ENCODE measurements at places on chromosomes 6 and 20.

DNA sequence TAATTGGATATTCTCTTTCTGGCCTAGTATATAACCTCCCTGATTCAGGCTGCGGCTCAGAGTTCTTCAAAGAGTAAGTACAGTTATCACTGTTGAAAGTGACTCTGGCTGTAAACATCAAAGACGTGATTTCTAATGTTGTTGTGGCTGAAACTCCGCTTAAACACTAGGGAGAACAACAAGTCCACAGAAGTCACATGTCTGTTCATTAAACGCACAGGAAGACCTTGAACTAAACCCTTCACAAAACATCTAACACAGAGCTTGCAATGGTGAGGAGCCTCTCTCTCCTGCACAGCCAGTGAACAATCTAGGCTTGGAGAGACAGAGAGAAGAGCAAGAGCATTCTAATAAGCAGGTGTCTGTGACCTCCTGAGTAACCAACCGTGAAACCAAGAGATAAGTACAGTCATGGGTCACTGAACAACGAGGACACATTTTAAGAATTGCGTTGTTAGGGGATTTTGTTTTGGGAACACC is 249.3 kb downstream of the PRKN start:
- no peak for DNase-seq

- DNase-seq = no peak
Measured at GRCh38 chr20:38067717-38068365, 34.3 kb downstream of the RPRD1B start.

DNA sequence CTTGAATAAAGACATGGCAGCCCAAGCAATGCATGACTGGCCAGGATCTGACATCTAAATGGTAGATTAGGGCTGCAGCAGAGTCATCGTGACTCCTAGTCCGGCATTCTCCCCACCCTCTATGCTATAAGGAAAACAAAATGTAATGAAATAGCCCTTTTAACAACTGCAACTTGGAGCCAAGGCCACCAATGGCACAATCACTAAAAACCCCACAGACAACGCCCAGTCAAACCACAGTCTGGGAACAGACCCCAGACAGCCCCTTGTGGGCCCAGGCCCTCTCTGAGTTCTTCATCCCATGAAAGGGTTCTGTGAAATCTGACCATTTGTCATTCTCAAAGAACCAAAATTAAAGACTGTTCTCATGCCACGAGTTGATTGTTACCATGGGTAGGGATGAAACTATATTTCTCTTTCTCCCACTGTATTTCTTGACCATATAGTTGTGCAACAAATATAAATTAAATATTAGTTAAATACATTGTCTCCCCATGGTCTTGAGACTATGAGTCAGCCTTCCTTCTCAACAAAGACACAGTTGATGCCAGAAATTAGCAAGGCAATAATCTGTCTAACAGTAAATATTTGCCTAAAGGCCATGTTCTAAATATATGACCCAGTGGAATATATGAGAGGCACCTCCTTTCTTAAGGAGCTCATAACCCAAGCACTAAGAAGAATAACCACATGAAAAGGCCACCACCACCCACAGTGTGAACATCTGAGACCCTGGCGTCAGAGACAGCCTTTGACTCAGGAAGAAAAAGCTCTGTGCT is 85.6 kb upstream of the SSTR4 start:
- DNase-seq = no peak

- no peak for DNase-seq
Measured at GRCh38 chr6:74075323-74075722, 379.3 kb downstream of the CD109 start.

GRCh38 chr6:120303527-120303926 is 954.0 kb upstream of the MAN1A1 start:
- no peak for DNase-seq

- DNase-seq = no peak
Measured at GRCh38 chr6:23688650-23689049, 437.4 kb upstream of the NRSN1 start.

- DNase-seq = no peak
Measured at GRCh38 chr6:24667378-24667803, 514 bp downstream of the ACOT13 start.

GRCh38 chr6:130259140-130259539 is 36.4 kb upstream of the SAMD3 start:
- DNase-seq = no peak

DNA sequence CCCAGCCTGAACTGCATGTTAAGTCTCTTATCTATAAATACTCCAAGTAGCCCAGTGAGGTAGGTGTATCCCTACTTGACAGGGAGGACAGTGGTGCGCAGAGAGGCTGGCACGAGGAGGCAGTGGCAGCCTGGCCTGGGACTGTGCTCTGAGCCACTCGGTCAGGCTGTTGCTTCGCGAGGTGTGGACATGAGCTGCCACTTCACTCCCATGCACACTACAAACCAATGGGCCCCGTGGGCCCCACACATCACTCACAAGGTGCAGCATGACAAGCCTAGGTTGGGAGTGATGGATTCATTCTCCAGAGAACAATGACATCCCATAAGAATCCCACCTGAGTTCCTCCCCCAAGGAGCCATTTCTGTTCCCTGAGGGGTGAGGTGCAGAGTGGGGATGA is 54.9 kb downstream of the TMEM242 start:
- DNase-seq = no peak

- DNase-seq = no peak
Measured at GRCh38 chr6:158061709-158062461, 80.2 kb downstream of the SYNJ2 start.

- DNase-seq = no peak
Measured at GRCh38 chr6:128078276-128078675, 177.4 kb upstream of the THEMIS start.

DNA sequence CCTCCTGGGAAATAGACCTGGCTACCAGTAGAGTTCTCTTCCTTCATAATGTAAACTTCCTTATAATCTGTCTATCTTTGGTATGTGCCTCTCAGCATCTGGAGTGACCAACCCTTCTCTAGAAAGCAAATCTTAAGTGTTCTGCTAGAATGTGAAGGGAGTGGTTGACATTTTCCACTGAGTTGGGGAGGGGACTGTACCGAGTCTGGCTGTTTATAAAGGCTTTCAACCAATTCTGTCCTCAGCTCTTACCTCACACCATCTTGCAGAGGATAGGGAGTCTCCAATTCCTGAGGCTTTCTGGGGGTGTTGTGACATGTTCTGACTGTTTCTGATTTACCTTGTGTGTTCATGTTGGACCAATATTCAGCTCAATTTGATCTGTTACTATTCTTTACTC is 39.6 kb downstream of the FAM217A start:
- no peak for DNase-seq

DNA sequence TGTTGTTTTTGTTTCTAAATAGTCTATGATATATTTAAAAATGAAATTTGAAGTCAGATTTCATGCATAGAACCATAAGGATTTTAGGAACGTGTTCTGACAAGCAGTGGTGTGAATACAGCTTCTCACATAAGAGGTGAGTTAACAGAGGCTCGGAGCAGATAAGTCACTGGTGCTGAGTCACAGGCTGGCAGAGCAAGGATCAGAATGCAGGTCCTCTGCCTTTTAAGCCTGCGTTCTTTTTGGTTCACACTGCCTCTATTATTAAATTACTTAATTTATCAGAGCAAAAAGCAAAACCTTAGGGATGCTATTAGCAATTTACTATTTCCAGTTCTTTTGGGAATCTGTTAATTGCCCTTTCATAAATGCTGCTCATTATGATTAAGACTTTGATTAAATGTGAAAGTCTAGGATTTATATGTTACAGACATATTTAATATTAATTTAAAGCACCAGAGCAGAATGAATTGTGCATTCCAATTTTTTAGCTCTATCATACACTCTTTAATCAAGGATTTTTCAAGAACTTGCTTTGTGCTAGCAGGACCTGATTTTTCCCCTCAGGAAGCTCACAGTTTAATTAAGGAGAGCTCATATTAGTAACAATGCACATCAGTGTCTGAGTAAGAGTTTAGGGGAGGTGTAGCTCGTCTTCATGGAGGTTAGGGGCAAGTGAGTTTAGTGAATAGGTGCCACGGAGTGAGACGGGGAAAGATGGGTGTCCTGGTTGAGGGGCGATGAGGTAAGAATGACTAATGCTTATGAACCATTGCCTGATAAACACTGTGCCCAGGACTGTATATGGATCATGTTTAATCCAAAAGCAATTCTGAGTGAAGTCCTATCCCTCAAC is 212.7 kb upstream of the AGPAT4 start:
- DNase-seq = no peak

GRCh38 chr20:54995553-54995952 is 520.2 kb downstream of the DOK5 start:
- no peak for DNase-seq

- no peak for DNase-seq
Measured at GRCh38 chr6:170190046-170190445, 100.8 kb downstream of the DLL1 start.

GRCh38 chr20:19292254-19292653 is 79.8 kb downstream of the SLC24A3 start:
- DNase-seq = no peak

- DNase-seq = no peak
Measured at GRCh38 chr6:53437557-53438202, 88.9 kb upstream of the ELOVL5 start.

- DNase-seq = no peak
Measured at GRCh38 chr6:90496258-90497016, 90.4 kb downstream of the MAP3K7 start.

GRCh38 chr6:111646942-111647341 is 41.3 kb upstream of the TRAF3IP2 start:
- no peak for DNase-seq

- DNase-seq = no peak
Measured at GRCh38 chr6:144246988-144247387, 38.1 kb upstream of the UTRN start.

- DNase-seq = no peak
Measured at GRCh38 chr20:21436205-21436604, 38.9 kb upstream of the NKX2-4 start.

GRCh38 chr6:150118627-150119026 is 24.2 kb upstream of the PPP1R14C start:
- DNase-seq = peak; percentile 59

DNA sequence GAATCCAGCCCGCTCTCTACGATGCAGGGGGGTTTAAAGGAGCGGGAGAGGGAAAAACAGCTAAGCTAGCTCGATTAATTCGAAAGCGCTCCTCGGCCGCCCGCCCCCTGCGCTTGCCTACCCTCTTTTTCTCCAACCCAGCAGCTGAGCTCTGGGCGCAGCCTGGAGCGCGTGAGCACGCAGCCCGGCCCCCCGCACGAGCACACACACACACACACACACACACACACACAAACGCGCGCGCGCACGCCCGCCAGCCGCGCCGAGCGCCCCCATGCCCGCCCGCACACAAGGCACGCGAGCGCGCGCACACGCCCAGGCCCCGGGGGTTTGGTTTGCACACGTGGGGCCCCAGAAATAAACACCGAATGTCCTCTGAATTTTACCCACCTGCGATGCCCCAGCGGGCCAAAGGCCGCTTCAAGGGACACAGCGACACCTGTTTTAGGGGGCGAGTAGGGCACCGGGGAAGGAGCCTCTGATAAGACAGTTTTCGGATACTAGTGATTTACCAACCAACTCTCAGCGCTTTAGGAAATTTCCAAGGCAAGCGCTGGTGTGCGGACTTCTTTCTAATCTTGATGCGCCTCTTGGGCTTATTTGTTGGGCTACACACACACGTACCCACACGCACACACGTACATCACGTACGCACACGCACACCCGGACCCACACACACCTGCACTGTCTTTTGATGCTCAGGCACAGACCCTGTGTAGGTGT is 802 bp upstream of the NRN1 start:
- no peak for DNase-seq

DNA sequence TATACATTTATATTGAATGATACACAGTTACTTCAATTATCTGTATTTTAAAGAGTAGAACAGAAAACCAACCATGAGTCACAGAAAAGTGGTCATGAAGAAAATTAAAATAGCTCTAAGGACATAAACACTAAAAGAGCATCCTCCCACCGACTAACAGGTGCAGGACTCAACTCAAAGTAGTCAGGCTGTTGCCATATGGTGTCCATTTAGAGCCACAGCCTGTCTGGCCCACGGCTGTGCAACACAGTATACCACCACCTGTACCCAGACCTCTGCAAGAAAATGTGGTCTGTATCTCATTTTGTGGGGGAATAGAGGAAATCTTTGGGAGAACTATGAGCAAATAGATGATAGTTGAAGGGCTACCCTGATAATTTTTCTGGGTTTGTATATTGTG is 449.8 kb upstream of the RNF217 start:
- DNase-seq = no peak

DNA sequence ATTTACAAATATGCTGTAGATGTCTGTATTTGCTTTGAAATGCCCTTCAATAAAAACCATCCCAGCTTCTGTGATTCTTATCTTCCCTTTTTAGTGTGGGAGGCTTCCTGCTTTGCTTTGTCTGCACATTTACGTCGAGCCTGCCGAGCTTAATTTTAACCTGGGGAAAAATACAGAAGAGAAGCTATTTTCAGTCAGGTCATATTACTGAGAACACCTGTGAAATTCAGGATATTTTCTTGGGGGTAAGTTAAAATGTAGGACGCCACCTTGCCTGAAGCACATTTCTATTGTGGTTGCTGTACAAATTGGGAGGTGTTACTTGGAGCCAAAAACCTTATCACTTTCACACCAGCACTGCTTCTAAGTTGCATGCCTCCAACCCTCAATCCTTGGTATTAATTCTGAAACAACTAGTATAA is 43.6 kb upstream of the FUCA2 start:
- no peak for DNase-seq

DNA sequence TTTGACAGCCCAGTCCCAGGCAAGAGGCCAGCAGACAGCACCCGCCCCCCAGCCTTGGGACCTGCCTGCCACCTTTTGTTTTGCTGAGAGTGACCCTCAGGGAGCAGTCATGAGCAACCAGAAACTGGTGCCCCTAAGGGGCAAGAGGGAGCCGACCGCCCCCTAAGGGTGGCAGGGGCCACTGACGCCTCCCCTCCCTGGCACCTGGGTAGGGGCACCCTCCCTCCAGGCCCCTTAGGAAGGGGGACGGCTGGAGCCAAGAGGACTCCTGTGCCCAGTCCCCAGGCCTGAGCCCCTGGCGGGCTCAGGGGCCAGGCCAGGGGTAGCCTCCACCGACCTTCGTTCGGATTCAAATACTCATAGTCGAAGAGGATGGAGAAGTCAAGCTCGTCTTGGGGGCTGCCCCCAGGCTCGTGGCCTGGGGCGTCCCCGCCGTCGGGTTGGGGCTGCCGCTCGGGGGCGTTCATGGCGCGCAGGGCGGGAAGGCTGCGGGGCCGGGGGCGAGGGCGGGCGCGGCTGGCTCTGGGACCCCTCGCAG is 417 bp downstream of the NFATC2 start:
- DNase-seq = peak; percentile 19

DNA sequence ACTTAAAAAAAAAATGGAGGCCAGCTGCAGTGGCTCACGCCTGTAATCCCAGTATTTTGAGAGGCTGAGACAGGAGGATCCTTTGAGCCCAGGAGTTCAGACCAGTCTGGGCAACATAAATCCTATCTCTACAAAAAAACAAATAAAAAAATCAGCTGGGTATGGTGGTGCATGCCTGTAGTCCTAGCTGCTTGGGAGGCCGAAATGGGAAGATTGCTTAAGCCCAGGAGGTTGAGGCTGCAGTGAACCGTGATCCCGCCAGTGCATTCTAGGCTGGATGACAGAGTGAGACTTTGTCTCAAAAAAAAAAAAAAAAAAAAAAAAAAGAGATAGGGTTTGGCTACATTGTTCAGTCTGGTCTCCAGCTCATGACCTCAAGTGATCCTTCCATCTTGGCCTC is 29.7 kb downstream of the MYO6 start:
- no peak for DNase-seq
